ENCODE measurements at places on chromosomes 11 and 22.
A peak's percentile ranks its signal among the peaks of the same experiment; 100 is the strongest.

GRCh38 chr11:35127619-35128018 is 11.4 kb upstream of the CD44 start:
- DNase-seq = no peak

GRCh38 chr11:35390737-35391682 is 28.3 kb downstream of the SLC1A2 start:
- peak; percentile 30 for DNase-seq

DNA sequence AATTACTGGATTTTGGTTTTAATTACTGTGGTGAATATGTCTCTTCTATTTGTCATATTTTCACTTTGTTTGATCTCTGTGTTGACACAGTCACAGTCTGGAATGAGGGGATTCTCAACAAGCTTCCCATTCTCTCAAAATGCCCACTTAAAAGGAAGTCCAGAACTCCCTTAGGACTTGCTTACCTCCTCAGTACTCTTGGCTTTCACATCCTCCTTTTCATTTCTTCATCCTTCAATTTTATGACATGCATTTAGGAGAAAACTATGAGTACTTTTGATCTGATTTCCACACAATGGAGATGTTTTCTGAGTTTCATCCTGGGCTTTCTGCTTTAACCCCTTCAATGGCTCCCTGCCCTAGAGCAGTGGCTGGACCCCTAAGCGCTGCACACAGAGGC is 49.3 kb upstream of the FLI1 start:
- DNase-seq = no peak

GRCh38 chr11:15923183-15923582 is 433.2 kb downstream of the SOX6 start:
- no peak for DNase-seq

DNA sequence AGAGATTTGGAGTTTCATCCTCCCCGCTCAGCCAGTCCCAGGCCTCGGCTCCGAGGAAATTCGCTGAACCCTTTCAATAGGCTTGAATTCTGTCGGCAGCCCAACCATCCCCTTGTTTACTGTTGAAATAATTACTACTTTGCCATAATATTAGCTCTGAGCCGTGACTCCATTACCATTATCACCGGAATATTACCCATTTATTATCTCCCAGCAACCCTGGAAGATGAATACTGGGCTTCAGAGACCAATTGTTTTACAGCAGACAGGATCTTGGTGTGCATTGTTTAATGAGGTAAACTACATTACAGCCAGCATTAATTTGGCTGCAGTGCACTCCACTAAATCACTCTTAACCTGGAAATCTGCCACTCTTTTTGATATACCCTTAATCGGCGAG is 867.4 kb downstream of the NTM start:
- no peak for DNase-seq

DNA sequence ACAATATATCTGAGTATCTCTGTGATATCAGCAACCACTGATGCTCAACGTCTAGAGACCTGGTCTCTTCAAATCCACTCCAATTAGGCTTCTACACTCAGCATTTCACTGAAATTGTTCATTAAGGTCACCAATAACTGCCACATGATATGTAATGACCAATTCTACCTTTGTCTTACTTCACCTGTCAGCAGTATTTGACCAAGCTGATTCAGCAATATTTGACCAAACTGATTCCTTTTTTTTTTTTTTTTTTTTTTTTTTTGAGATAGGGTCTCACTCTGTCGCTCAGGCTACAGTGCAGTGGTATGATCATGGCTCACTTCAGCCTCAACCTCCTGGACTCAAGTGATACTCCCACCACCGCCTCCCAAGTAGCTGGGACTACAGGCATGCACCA is 5.6 kb downstream of the TSG101 start:
- no peak for DNase-seq

- DNase-seq = no peak
Observed at GRCh38 chr11:106384429-106384828, 307.0 kb downstream of the AASDHPPT start.
